ENCODE measurements at places on chromosomes 1 and 21.

DNA sequence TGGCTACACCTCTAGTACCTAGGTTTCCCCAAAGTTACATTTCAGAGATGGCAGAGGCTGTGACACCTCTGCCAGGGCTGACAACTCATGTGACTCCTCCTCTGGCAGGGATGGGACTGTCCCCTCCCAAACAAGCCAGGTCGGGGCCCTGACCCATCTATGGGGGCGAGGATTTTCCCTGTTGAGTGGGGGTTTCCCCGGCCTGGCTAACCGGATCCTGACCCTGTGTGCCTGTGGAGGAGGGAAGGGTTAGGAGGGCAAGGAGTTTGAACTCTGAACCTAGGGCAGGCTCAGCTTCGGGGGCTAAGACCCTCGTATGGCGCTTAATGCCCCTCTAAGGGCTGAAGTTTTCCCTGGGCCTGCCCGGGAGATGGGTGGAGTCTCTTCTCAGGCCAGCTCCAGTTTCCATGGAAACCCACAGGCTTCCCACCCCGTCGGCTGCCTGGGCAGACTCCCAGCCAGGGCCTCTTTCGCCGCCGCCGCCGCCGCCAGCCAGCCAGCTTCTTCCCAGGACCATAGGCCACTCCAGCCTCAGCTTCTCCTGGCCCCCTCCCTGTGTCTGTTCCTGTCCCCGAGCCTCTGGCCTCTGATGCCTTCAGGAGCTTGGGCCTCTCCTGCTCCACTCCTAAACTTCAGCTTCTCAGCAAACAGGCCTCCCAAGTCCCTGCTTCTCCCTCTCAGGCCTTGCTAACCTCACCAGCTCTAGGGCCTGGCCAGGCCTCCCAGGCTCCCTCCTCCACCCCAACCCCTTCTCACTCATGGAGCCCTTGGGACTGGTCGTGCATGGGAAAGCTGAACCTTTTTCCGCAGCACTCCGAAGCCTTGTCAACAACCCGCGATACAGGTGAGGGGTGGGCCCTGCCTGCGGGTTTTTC is at the start of gene BTBD19:
Gene BTBD19 (plus strand): TSS at position 461 of the 875 bp plus-strand sequence. CDS start 298 bp downstream, at position 759.
- DNase-seq: no peak

GRCh38 chr1:201354151-201354900 is 23.2 kb downstream of the TNNT2 start:
- no peak for DNase-seq

GRCh38 chr1:160046494-160047110 is 14.8 kb upstream of the PIGM start:
- peak; percentile 56 for DNase-seq

GRCh38 chr1:235835226-235835625 is 31.5 kb downstream of the LYST start:
- DNase-seq: no peak

GRCh38 chr1:53681977-53682685 is 56.8 kb downstream of the GLIS1 start:
- DNase-seq: peak; percentile 26

- no peak for DNase-seq
Measured at GRCh38 chr1:156241926-156242325, at the start of gene BGLAP. TSS of gene BGLAP (plus strand) at chr1:156242184. CDS start at chr1:156242232, 48 bp downstream.

DNA sequence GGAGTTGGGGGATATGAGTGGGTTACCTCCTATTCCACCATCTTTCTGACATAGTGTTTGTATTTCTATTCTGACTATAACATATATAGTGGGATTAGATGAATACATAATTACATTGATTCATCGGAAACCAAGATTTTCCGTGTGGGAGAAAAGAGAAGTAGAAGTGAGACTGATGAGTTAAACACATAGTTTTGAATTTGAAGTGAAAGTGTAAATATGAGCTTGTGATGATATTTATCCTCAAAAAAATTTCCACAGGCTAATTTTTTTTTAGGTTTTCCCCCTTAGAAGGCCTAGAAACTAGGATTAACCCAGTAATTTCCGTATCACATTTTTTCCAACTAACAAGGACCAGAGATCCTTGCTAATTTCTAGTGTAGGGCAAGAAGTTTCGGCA is 6.9 kb downstream of the CD1B start:
- DNase-seq: no peak

GRCh38 chr1:220300442-220301121 is 28.3 kb upstream of the RAB3GAP2 start:
- DNase-seq: no peak

DNA sequence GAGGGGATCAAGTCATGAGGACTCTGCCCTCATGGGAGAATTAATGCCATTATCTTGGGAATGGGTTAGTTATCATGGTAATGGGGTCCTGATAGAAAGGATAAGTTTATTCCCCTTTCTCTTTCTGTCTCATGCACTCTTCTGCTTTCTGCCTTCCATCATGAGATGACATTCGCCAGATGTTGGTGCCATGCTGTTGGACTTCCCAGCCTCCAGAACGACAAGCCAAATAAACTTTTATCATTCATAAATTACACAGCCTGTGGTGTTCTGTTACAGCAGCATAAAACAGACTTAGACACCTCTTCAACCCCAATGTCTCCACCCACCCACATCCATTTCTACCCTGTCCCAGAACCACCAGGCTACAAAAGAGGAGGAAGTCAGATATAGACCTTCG is 11.9 kb upstream of the IGFN1 start:
- DNase-seq: no peak
